GOT3 (cell line): ENCODE measurements at places on chromosomes 12 and 14.

DNA sequence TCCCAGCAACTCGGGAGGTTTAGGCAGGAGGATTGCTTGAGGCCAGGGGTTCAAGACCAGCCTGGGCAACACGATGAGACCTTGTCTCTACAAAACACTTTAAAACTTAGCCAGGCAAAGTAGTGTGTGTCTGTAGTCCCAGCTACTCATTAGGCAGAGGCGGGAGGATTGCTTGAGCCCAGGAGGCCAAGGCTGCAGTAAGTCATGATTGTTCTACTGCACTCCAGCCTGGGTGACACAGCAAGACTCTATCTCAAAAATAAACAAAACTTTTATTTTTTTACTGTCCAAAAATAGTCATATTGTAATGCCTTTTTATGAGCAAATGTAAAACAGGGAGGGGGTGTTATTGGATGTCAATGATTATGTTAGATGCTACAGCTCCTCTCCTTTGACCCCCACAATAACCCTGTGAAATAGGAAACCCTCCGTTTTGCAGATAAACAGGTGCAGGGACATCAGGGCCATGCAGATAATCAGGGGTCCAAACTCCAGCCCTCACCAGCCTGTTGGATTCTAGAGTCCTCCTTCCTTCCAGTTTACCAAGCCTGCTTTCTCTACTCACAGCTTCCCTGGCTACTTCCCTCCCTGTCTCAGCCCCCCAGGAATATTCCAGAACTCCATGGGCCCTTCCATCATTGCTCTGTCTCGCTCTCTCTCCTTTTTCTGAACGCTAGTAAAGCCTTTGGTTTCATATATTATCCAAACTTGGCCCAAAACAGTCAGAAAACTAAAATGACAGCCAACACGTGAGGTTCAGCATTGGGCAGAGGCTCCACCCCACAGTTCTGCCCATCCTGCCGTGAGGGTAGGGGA, 5.9 kb upstream of the FBLN5 start:
- no peak for DNase-seq

- DNase-seq, result no peak
These were observed 18.8 kb upstream of the STRAP start for GRCh38 chr12:15863372-15863771.

- DNase-seq, result no peak
These were observed 19.8 kb upstream of the SLC5A8 start for GRCh38 chr12:101229841-101230241.

- no peak for DNase-seq
These were observed 26.5 kb downstream of the IL26 start for GRCh38 chr12:68199127-68199526.

- no peak for DNase-seq
These were observed 35.9 kb downstream of the DAAM1 start for GRCh38 chr14:59224341-59224740.

DNA sequence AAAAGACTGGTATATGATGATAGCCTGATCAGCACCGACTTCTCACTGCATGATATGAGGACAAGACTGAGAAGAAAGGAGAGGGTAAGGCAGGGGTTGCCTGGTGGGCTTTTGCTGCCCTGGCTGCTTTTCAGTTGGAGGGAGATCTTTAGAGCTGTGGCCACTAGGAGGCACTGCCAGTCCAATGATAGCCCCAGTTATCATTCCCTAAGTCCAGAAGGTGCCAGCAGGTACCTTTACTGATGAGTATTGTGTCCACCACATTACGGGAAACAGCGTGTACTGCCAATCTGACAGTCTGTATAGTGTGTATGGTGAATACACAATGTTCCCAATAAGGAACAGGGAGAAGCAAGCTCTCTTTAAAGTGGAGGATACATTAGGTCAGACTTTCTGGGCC, 55.8 kb upstream of the CCDC175 start:
- no peak for DNase-seq

DNA sequence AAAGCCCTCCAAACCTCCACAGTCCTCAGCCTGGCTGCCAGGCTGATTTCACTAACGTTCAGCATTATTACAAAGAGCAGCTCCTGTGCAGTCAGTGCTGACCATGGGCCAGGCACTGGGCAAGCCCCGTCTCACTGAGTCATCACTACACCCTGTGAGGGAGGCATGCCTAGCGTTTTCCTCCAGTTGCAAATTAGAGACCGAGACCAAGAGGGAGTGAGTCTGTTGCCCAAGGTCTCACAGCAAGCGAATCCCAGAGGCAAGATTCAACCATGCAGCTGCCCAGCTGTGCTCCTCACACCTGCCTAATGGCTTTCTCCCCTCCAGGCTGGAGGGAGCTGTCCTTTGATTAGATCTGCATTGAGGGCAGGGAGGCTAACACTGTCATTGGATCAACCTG, 229.3 kb upstream of the LHX5 start:
- peak; percentile 23 for DNase-seq

DNA sequence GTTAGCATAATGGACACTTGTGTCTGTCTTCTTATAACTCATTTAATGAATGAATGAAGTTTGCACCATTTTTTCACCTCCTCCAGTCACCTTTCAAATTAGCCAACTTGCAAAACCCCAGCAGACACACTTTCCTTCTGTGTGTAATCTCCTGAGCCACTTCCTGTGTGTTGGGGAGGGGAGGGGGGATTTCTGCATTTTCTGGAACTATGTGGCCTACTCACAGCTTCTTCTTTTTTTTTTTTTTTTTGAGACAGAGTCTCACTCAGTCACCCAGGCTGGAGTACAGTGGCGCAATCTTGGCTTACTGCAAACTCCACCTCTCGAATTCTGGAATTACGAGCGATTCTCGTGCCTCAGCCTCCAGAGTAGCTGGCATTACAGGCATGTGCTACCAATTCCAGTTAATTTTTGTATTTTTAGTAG, 4.1 kb upstream of the SERPINA1 start:
- DNase-seq, result no peak
